Mesenteric fat pad (tissue), 1 donor: ENCODE measurements at places on chromosomes 3 and 15. TPM values are rescaled to one million over a fixed set of nuclear protein-coding genes. Genes with fewer than 3 reads are reported as not detected.

Gene TRPM1
- total RNA-seq = 0.93 TPM

Gene KLHL40
- total RNA-seq = not detected

Gene RYK
- 57.6 TPM for total RNA-seq

Gene CAMKV
- total RNA-seq = not detected

Gene CORO2B
- 4.9 TPM for total RNA-seq

Gene STAC
- total RNA-seq = 1.1 TPM

Gene HES1
- 38.9 TPM for total RNA-seq

Gene EPHB1
- total RNA-seq = 1.9 TPM

Gene ATP13A4
- total RNA-seq = not detected

Gene FBXW12
- total RNA-seq = not detected

Gene GRK7
- total RNA-seq = not detected

Gene C3orf49
- total RNA-seq = not detected

Gene SRGAP3
- total RNA-seq = 2.7 TPM

Gene REC114
- not detected for total RNA-seq

Gene SQOR
- 62.1 TPM for total RNA-seq

Gene BLM
- 1.8 TPM for total RNA-seq

Gene LSMEM2
- total RNA-seq = not detected

Gene TOP2B
- total RNA-seq = 72.0 TPM

Gene LDHAL6B
- total RNA-seq = not detected

Gene KCNH8
- not detected for total RNA-seq

Gene SLC22A14
- 0.48 TPM for total RNA-seq

Gene ACSBG1
- total RNA-seq = not detected

Gene GNL3
- total RNA-seq = 113 TPM

Gene ESYT3
- total RNA-seq = 0.19 TPM

Gene SNX22
- 0.71 TPM for total RNA-seq

Gene RAB27A
- total RNA-seq = 26.8 TPM

Gene NANOGP8
- not detected for total RNA-seq

Gene SCN11A
- total RNA-seq = 0.32 TPM

Gene PLSCR2
- not detected for total RNA-seq

Gene CMTM8
- 5.6 TPM for total RNA-seq

Gene GOLGA8K
- 1.2 TPM for total RNA-seq

Gene ZFAND6
- 84.0 TPM for total RNA-seq

Gene ROPN1
- total RNA-seq = not detected

Gene TMCO5A
- total RNA-seq = not detected

Gene MORC1
- not detected for total RNA-seq
